ENCODE measurements at places on chromosomes 4 and X. TPM values are rescaled to one million over a fixed set of nuclear protein-coding genes. Genes with fewer than 3 reads are reported as not detected.

DNA sequence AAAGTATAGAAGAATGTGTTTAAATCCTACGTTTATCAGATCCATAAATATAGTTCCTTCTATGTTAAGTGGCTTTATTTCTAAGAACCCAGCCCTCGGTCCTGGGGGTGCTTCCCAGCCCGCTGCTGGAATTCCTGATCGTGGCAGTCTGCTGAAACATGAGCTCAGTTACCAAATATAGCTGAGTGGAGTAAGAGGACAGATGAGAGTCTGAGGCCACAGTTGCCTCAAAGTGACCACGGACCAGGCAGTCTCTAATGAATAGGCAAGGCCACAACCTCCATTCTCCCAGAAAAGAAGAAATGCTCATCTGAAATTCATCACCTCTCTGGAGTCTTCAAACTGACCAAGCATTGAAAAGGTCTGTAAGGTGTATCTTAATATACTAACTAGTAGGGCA is at the start of gene PALLD:
PALLD (plus strand) TSS at position 219 of the 400 bp plus-strand sequence.
- peaks cover 26% of the 10 kb centered on the region for H3K27me3 ChIP-seq
- no peaks in the 10 kb centered on the region for H3K36me3 ChIP-seq
- H3K4me1 ChIP-seq, result no peaks in the 10 kb centered on the region
- no peak within 1 kb of the TSS for H3K27ac ChIP-seq
- no peak within 1 kb of the TSS for H3K4me3 ChIP-seq

- no peak for DNase-seq
- H3K4me3 ChIP-seq, result no peak overlapping the region
- H3K27ac ChIP-seq, result no peak overlapping the region
- H3K36me3 ChIP-seq, result no peaks in the 10 kb centered on the region
- H3K27me3 ChIP-seq, result no peaks in the 10 kb centered on the region
Observed at GRCh38 chr4:93084599-93085305, 743.8 kb upstream of the ATOH1 start.

DNA sequence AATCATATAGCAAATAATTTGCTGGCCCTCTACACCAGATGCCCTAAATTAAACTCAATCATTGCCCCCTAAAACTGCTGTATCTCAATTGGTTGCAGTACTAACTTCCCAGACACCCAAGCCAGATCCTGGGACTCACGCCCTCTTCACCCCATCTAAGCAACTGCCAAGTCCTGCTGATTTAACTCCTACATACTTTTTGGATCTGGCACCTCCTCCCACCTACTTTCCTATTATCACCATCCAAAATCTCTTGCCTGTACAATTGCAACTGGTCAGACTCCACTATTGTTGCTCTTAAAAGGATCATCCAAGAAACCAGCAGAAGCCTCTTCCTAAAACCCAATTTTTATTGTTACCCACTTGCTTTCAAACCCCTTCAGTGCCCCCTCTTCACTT is 4.7 kb upstream of the HSD17B10 start:
- peaks cover 2% of the 10 kb centered on the region for H3K36me3 ChIP-seq
- no peak overlapping the region for H3K4me3 ChIP-seq
- no peak for DNase-seq
- H3K27ac ChIP-seq, result no peak overlapping the region
- H3K4me1 ChIP-seq, result peaks cover 32% of the 10 kb centered on the region

NEUROG2 gene
- 0.18 TPM for total RNA-seq

DNA sequence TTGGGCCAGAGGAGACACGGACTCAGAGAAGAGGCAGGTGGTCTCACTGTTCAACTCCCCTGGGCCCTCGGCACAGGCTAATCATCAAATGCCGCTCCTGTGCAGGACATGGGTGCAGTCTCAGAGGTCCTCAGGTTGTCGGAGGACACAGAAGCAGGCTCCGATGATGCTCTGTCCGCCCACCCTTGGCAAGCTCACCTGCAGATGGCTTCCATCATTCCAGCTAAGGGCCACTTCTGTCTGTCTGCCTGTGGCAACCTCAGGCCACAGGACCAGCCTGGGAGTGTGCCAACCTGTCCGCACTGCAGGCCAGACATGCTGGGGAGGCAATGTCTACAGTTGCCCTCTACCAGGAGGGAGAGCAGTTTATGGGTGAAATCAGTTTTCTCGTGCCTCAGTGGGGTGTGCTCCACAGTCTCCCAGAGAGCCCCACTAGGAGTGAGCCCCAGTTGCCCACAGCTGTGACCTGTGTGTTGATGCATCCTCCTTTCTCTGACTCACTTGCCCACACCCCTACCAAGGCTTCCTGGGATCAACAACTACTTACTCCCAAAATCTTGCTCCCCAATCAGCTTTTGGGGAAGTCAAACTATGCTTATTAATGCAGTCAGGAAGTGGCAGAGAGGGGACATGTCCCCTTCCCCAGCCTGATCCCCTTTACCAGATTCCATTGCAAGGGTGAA is 55.9 kb downstream of the HTRA3 start:
- H3K4me3 ChIP-seq, result no peak overlapping the region
- H3K36me3 ChIP-seq, result no peaks in the 10 kb centered on the region
- H3K27me3 ChIP-seq, result no peaks in the 10 kb centered on the region
- no peak for DNase-seq
- no peak overlapping the region for H3K27ac ChIP-seq

- H3K4me3 ChIP-seq, result no peak overlapping the region
- peaks cover 6% of the 10 kb centered on the region for H3K27me3 ChIP-seq
- no peaks in the 10 kb centered on the region for H3K36me3 ChIP-seq
- DNase-seq, result no peak
Observed at GRCh38 chr4:73583666-73584065, 36.6 kb downstream of the RASSF6 start.

- DNase-seq, result no peak
- H3K27ac ChIP-seq, result no peak overlapping the region
- H3K27me3 ChIP-seq, result peaks cover 3% of the 10 kb centered on the region
- no peaks in the 10 kb centered on the region for H3K36me3 ChIP-seq
- no peaks in the 10 kb centered on the region for H3K4me1 ChIP-seq
- no peak overlapping the region for H3K4me3 ChIP-seq
Observed at GRCh38 chr4:154308207-154308606, 183.4 kb downstream of the DCHS2 start.

GRCh38 chrX:119028733-119029330 is 44.0 kb upstream of the CT47C1 start:
- no peak for DNase-seq
- H3K4me1 ChIP-seq, result no peaks in the 10 kb centered on the region
- no peak overlapping the region for H3K27ac ChIP-seq
- H3K27me3 ChIP-seq, result no peaks in the 10 kb centered on the region
- H3K4me3 ChIP-seq, result no peak overlapping the region

DNA sequence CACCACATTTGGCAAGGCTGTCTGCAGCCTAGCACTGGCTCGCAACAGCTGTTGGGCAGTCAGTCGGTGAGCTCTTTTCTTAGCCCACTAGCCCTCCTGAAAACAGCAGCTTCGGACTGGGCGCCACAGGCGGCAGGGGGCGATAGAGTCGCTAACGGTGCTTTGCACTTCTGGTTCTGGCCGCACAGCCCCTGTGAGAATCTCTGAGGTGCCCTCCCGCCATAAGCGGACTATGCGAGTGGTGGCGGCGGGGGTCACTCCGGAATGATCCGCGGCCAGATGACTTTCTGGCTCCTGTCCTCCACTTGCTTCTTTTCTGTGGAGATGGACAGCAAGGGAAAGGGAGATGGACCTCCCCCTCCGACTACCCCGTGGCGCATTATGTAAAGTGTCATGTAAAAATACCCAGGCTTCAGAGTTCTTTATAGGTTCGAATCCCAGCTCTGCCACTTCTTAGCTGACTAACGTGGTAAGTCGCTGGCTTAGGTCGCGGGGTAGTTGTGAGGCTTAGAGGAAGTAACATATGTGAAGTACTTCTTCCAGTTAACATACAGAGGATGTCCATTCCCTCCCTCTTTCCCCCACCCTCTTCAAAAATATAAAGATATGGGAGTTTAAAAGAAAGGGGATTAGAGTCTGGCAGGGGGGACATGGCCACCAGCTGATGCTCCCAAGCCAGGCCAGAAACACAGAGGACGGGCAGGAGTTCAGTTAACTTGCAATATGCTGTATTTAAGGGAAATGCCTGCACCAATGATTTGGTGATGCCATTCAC is 11.0 kb downstream of the ARHGAP36 start:
- no peak for DNase-seq
- H3K4me1 ChIP-seq, result no peaks in the 10 kb centered on the region
- H3K27me3 ChIP-seq, result peaks cover 22% of the 10 kb centered on the region
- no peak overlapping the region for H3K27ac ChIP-seq

DNA sequence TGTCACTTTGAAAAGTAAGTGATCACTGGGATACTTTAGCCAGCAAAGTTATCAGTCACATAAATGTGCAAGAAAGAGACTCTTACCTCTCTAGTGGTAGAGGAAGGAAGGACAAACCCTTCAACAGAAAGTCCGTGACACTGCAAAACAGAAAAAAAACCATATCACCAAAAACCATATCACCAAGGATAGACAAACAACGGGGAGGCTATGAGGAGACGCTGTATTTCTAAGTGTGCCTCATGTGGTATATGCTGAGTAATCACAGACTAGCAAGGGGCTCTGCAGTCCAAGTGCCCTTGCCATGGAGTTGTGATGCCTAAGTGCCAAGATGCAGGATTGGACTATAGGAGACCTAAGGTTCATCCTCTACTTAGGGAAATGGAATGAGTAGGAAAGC is 11.5 kb upstream of the HDAC8 start:
- H3K27ac ChIP-seq, result no peak overlapping the region
- no peaks in the 10 kb centered on the region for H3K4me1 ChIP-seq
- no peak for DNase-seq
- no peaks in the 10 kb centered on the region for H3K36me3 ChIP-seq
- H3K27me3 ChIP-seq, result no peaks in the 10 kb centered on the region
- no peak overlapping the region for H3K4me3 ChIP-seq

KLF8 gene
- 6.7 TPM for total RNA-seq

GRCh38 chr4:73684097-73684496 is 56.3 kb upstream of the CXCL8 start:
- no peaks in the 10 kb centered on the region for H3K4me1 ChIP-seq
- DNase-seq, result no peak
- peaks cover 5% of the 10 kb centered on the region for H3K27me3 ChIP-seq

PNMA6E gene
- total RNA-seq, result not detected

CYBB gene
- not detected for total RNA-seq

All from activated T-helper 1 cell treated with anti-CD3 and anti-CD28 coated beads, Interleukin-12 subunit alpha, Interleukin-12 subunit beta, Interleukin-2, Interleukin-4 antibody, amounts not matched to agents 30 ng/mL and 10 ng/mL and 1 ng/mL, durations not matched to agents 14 hours and 24 hours and 36 hours (primary cell).